ENCODE measurements at places on chromosomes 7 and 10.

DNA sequence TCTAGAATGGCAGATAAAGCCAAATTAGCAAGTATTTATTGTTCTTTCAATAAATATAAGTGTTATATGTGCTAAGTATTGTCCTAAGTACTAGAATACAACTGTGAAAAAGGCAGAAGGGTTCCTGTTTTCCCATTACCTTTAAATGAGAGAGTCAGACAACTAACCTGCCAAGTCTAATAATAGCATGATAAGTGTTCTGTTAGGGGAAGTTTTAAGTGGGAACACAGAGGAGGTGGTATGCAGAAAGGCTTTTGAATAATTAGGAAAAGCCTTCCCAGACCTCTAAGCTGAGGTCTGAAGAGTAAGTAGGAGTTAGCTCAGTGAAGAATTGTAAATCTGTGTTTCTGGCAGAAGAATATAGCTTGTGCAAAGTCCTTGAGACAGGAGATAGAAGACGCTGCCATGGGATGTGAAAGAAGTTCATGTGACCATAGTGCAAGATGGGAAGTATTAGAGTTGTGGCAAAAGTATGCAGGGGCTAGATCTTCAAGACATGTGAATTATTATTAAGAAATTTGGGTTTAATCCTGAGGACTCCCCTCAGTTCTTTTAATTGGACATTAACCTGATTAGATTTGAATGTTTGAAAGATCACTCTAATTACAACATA, 12.5 kb downstream of the SHOC2 start:
- H3K4me3 ChIP-seq: no peak overlapping the region
- H3K4me1 ChIP-seq: peaks cover 22% of the 10 kb centered on the region
- H3K27me3 ChIP-seq: no peaks in the 10 kb centered on the region
- H3K27ac ChIP-seq: peak overlapping the region; percentile 41
- no peaks in the 10 kb centered on the region for H3K36me3 ChIP-seq

GRCh38 chr10:42523098-42523497, 115.3 kb downstream of the ZNF33B start:
- peaks cover 48% of the 10 kb centered on the region for H3K36me3 ChIP-seq
- H3K27me3 ChIP-seq: no peaks in the 10 kb centered on the region
- no peak overlapping the region for H3K27ac ChIP-seq
- no peak overlapping the region for H3K4me3 ChIP-seq

- H3K27me3 ChIP-seq: no peaks in the 10 kb centered on the region
- H3K36me3 ChIP-seq: no peaks in the 10 kb centered on the region
- H3K27ac ChIP-seq: no peak overlapping the region
- DNase-seq: no peak
- H3K4me1 ChIP-seq: no peaks in the 10 kb centered on the region
Measured at GRCh38 chr10:71569775-71570588, 149.6 kb downstream of the C10orf105 start.

DNA sequence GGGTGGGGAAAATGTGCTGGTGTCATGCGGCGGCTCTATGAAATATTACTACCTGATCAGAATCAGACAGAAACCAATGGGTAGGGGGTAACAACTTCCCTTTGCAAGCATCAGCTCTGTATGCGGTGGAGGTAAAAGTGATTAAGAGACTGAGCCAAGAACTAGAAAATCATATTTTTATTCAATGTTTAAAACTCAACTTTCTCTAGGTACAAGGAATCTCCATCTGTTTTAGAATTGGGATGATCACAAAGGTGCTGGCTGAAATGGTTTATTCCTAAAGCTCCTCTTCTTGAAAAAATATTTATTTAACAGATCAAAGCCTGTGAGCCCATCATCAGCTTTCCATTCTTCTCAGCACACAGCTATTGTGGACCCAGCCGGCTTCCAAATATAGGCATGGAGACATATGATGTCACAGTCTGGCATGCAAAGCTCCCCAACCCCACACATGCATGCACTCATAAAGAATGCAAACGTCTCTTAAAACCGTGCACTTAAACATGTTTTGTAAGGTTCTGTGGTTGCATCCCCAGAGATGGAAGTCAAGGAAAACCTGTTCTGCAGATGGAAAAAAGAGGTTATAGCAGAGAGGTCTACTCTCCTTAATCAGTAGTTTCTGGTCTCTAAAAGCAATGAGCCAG, 126.0 kb downstream of the SKIDA1 start:
- peak overlapping the region; percentile 85 for H3K27ac ChIP-seq
- peaks cover 29% of the 10 kb centered on the region for H3K4me1 ChIP-seq
- H3K36me3 ChIP-seq: no peaks in the 10 kb centered on the region
- H3K27me3 ChIP-seq: no peaks in the 10 kb centered on the region
- peak; percentile 80 for DNase-seq
- H3K4me3 ChIP-seq: no peak overlapping the region

GRCh38 chr10:33330543-33331378, 3.7 kb downstream of the NRP1 start:
- DNase-seq: no peak
- H3K36me3 ChIP-seq: peaks cover 69% of the 10 kb centered on the region
- H3K4me3 ChIP-seq: peak overlapping the region; percentile 71
- peaks cover 34% of the 10 kb centered on the region for H3K4me1 ChIP-seq
- H3K27ac ChIP-seq: peak overlapping the region; percentile 75

GRCh38 chr10:93598157-93598556, 2.9 kb downstream of the RBP4 start:
- DNase-seq: no peak
- H3K4me1 ChIP-seq: no peaks in the 10 kb centered on the region
- no peak overlapping the region for H3K27ac ChIP-seq
- no peak overlapping the region for H3K4me3 ChIP-seq
- H3K27me3 ChIP-seq: peaks cover 21% of the 10 kb centered on the region
- no peaks in the 10 kb centered on the region for H3K36me3 ChIP-seq

DNA sequence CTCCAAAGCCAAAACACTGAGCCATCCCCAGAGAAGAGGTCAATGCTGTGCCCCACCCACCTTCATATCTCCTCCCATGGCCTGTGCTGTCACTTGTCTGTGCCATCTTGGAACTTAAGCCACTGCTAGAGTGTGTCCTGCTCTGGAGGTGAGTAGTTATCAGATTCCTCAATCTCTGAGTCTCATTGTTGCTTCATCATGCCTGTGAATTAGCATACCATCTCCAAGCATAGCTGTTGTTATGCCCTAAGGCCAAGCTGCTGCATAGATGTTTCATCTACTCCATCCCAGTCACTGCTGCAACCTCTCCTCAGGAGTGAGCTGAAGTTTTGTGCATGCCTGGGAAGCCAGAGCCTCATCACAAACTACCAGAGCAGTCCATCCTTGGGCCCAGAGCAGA, 349.0 kb downstream of the ZWINT start:
- peaks cover 8% of the 10 kb centered on the region for H3K27me3 ChIP-seq
- H3K36me3 ChIP-seq: no peaks in the 10 kb centered on the region
- no peak overlapping the region for H3K27ac ChIP-seq
- no peaks in the 10 kb centered on the region for H3K4me1 ChIP-seq

- no peaks in the 10 kb centered on the region for H3K36me3 ChIP-seq
- DNase-seq: peak; percentile 42
Measured at GRCh38 chr7:110637252-110637651, 453.7 kb upstream of the LRRN3 start.

GRCh38 chr10:88216976-88217375, 353.6 kb downstream of the PTEN start:
- no peak overlapping the region for H3K4me3 ChIP-seq
- H3K4me1 ChIP-seq: no peaks in the 10 kb centered on the region
- no peaks in the 10 kb centered on the region for H3K36me3 ChIP-seq
- H3K27me3 ChIP-seq: no peaks in the 10 kb centered on the region

Data from RWPE2 (cell line).